Sciatic nerve (tissue), 2 donors: ENCODE measurements at places on chromosomes 3 and 15. TPM values are rescaled to one million over a fixed set of nuclear protein-coding genes. Genes with fewer than 3 reads are reported as not detected.

Gene FAM81A
- total RNA-seq, result 18.2 TPM

Gene CLDN18
- total RNA-seq, result 0.09 TPM

Gene RBSN
- 38.9 TPM for total RNA-seq

Gene PLXNB1
- total RNA-seq, result 121 TPM

Gene CCR8
- not detected for total RNA-seq

Gene IL5RA
- 0.49 TPM for total RNA-seq

Gene CRABP1
- total RNA-seq, result 28.8 TPM

Gene GPR149
- total RNA-seq, result not detected

Gene ITGA11
- total RNA-seq, result 10.3 TPM

Gene GOLIM4
- total RNA-seq, result 48.9 TPM

Gene MASP1
- total RNA-seq, result 6.3 TPM

Gene C3orf52
- 9.1 TPM for total RNA-seq

Gene GRM7
- total RNA-seq, result 2.1 TPM

Gene CX3CR1
- total RNA-seq, result 18.5 TPM

Gene NMNAT3
- total RNA-seq, result 8.6 TPM
